Stimulated activated CD8-positive, alpha-beta memory T cell treated with anti-CD3 and anti-CD28 coated beads, Interleukin-7, amount 100 ng/mL, for 1 hour (primary cell): ENCODE measurements at places on chromosomes 1 and 21.

GRCh38 chr1:211343607-211344006 lies 17.0 kb downstream of the TRAF5 start:
- DNase-seq: no peak

- peak; percentile 59 for DNase-seq
These were observed 30.9 kb downstream of the GPA33 start for GRCh38 chr1:167059045-167059808.

DNA sequence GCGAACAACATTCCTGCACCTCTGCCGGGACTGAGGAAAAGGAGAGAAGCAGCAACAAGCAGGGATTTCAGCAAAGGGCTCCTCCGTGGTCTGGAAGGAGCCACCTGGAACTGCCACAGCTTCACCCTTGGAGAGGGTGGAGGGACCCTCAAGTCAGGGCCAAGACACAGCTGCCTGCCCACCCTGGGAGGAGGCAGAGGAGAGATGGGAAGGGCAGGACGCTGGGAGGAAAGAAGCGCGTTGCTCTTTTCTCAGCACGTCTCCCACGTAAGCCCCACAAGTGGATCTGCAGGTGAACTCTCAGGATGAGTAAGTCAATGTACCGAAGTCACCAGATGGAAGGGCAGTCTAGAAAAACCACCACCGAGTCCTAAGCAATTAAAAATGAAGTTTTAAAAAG lies 39.6 kb downstream of the SLC19A1 start:
- DNase-seq: no peak

GRCh38 chr1:168243198-168243597 lies 17.4 kb downstream of the SFT2D2 start:
- no peak for DNase-seq

GRCh38 chr1:159941591-159942560 lies 3.5 kb downstream of the IGSF9 start:
- DNase-seq: no peak

DNA sequence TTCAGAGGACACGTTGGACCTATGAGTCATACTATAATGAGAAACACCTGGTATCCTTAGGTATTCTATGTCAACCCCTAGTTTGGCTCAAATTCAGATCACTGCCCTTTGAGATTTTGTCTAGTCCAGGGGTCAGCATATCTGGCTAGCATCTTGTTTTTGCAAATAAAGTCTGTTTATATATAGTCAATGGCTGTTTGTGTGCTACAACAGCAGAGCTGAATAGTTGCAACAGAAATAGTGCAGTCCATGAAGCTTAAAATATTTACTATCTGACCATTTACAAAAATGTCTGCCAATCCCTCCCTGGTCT lies 48.5 kb upstream of the EDEM3 start:
- no peak for DNase-seq

DNA sequence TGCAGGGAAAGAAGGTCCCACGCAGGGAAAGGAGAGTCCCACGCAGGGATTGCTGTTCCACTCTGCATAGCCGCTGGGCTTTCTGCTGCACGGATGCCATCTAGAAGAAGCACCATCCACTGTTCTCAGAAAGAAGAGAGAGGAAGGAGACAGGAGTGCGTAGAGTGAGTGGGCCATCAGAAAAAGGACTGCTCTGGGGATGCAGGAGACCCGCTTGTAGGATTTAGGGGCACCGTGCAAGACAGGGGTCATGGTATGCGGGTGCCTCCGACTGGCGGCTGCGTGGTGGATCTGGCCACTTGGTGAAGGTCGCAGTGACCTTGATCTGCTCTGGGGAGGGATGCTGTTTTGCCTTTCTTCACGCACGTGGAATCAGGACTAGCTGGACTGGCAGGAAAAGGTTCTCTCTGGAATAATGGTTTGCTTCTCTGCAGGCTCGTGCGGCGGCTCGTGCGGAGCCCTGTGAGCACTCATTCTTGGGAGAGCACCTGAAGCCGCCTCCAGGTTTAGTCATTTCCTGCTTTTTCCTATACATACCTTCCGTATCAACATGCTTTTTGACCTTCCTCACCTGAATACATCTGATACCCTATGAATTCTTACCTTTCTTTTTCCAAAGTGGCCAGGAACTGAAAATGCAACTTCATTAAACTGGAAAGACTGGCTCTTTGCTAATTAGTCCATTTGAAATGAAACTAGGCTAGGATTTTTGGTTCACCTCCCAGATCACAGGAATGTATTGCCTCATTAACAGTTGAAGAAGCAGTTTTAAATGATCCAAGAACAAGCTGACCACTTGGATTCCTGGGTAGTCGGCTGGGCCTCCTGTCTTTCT lies 181.6 kb downstream of the KIF26B start:
- no peak for DNase-seq

DNA sequence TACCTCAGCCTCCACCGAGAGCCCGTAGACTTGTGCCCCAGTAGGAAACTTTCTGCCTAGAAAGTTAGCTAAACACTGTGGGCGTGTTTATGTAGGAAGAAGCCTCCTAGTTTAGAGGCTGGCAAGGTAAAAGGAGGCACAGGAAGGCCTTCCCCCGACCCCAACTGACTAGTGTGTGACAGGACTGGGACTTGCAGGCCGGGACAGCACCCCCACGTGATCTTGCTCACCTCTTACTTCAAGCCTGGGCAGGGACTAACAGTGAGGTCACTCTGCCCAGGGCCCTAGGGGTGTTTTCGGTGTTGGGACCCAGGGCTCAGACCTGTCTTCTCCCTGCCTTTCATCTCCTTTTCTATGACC lies 392 bp upstream of the TAGLN2 start:
- DNase-seq: no peak

GRCh38 chr1:191662746-191663145 lies 495.5 kb upstream of the RGS18 start:
- DNase-seq: no peak

GRCh38 chr1:184354719-184355118 lies 32.1 kb upstream of the C1orf21 start:
- DNase-seq: no peak

- no peak for DNase-seq
These were observed 53.6 kb downstream of the ACBD3 start for GRCh38 chr1:226132728-226133503.

DNA sequence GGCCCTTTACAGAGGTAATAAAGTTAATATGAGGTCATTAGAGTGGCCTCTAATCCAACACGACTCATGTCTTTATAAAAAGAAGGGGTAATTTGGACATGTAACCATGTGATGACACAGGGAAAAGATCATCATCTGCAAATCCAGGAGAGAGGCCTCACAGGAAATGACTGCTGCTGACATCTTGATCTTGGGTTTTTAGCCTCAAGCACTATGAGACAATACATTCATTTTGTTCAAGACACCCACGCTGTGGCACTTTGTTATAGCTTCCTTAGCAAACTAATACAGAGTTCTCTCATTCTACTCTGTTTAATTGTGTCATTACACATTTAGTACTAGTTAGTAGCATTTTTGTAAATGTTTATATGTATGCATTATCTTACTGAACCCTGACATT lies 64.0 kb upstream of the RUNX1 start:
- no peak for DNase-seq

DNA sequence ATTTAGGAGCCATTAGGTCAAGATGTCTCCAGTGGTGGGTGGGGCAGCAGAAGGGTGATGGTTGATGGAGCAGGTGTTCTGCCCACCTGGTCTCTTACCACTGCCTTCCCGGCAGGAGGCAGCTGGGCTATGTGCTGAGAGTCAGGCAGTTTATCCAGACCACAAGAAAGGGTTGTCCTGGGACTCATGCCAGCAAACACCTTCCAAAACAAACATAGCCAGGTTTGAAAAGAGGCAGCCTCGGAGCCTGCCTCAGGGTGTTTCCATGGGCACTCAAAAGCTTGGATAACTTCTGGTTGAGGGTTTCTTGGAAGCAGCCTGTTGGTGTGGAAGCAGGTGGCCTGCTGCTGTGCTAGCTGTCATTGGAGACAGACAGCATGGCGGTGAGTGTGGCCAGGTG lies 187.2 kb downstream of the PCP4 start:
- DNase-seq: no peak

DNA sequence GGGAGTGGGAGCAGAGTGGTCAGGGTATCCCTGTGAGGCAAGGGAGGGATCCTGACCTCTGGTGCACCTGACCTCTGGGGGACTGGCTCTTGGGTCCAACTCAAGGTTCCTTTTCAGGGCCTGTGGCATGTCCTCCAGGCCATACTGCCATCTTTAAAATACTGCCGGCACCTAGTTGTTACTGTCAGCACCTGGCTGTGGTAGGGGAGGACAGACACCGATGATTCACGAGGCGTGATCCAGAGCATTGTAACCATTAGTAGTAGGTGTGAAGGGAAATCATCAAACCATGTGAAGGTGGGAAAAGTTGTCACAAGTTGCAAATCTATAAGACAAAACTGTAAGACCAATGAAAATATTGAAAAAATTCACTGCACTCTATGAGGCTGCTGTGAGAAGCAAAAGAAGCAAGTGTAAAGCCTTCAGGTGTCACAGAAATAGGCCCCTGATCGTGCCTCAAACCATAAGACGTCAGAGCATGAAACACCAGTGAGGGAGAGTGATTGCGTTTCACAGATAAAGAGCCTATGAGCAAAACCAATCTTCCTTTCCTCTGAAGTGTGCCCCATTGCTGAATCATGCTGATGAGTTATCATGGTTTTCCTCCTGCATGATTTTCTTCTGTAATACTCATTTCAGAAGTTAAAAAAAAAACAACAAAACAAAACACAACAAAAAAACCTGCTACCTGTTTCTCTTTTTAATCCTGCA lies 55.3 kb downstream of the CDC7 start:
- peak; percentile 24 for DNase-seq

GRCh38 chr1:23356471-23357137 lies 12.5 kb upstream of the HNRNPR start:
- no peak for DNase-seq

- no peak for DNase-seq
These were observed 134.5 kb upstream of the PKN2 start for GRCh38 chr1:88549536-88549935.

DNA sequence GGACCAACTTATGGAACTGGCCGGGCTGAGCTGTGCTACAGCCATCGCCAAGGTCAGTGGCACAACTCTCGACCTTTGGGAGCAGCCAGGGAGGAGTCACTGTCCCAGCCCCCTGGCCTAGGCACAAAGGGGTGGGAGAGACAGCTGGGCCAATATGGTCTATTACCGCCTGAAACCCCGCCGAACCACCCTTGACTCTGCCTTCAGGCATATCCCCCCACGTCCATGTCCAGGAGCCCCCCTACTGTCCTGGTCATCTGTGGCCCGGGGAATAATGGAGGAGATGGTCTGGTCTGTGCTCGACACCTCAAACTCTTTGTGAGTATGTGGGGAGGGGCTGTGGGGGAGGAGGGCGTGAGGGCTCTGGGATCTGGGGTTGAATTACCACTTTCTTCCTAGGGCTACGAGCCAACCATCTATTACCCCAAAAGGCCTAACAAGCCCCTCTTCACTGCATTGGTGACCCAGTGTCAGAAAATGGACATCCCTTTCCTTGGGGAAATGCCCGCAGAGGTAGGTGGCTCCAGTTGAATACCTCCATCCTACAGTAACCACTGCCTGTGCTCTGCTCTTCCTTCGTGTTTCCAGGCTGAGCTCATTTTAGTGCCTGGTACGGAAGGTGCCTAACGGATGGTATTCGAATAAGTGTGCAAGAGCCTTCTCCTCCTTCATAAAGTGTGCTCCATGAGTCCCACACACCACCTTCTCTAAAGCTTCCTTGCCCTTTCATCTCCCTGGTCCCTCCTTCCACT lies 758 bp downstream of the NAXE start:
- no peak for DNase-seq

DNA sequence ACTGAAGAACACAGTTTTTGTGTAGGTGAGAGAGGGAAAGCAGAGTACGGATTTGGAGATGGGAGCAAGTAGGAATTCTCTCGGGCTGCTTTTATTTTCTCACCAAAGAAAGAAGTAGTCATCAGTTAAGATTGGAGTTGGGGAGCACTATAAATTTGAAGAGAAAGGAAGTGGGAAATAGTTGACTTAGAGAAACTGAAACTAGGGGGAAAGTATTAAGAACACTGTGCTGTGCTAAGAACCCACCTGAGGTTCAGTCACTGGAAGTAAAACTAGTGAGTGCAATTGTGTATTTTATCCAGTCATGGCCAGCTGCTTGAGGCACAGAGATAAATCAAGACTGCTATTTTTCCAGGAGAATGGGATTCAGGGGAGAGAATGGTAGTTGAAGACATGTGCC lies 37.4 kb downstream of the CLCC1 start:
- no peak for DNase-seq

DNA sequence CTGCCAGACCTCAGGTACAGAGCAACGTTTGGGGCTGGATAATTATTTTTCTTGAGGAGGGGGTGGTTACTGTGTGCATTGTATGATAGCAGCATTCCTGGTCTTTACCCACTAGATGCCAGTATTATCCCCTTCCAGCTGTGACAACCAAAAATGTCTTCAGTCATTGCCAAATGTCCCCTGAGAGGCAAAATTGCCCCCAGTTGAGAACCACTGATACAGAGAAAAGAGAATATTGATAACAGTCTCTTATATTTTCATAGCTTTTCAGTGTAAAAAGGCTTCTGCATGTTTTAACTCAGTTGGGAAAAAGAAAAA lies 51.8 kb upstream of the SYT14 start:
- no peak for DNase-seq

GRCh38 chr1:116495535-116495934 lies 75.3 kb downstream of the CD58 start:
- DNase-seq: no peak

- DNase-seq: no peak
These were observed 76.9 kb upstream of the KAZN start for GRCh38 chr1:14521622-14522021.
